CD14-positive monocyte (primary cell): ENCODE measurements at places on chromosomes 5 and 9. TPM values are rescaled to one million over a fixed set of nuclear protein-coding genes. Genes with fewer than 3 reads are reported as not detected.

Gene NEUROG1
- not detected for polyA plus RNA-seq

DNA sequence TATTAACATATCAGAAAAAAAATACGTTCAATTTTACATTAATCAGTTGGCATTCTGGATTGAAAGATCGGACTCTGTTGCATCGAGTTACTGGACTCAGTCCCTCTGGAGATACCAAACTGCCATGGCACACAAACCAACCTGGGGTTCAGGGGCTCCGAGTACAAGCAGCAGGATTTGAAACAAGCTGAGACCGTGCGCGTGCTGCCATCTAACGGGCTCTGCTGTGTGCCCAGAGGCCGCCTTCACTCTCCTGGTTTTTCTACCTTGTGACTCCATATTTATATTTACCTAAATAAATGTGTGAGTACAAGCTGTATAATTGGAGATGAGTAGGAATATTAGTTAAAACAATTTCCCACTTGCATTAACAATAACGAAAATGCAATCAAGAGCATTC lies 48.2 kb downstream of the ANXA1 start:
- H3K4me1 ChIP-seq, result peaks cover 8% of the 10 kb centered on the region
- no peak overlapping the region for H3K4me3 ChIP-seq
- H3K27me3 ChIP-seq, result no peaks in the 10 kb centered on the region
- H3K27ac ChIP-seq, result no peak overlapping the region
- H3K36me3 ChIP-seq, result no peaks in the 10 kb centered on the region

Gene MLANA
- not detected for polyA plus RNA-seq

Gene GAPT
- 173 TPM for polyA plus RNA-seq

Gene CCDC171
- 0.03 and 0.17 TPM in 2 replicates for polyA plus RNA-seq

- peaks cover 7% of the 10 kb centered on the region for H3K4me1 ChIP-seq
- H3K36me3 ChIP-seq, result no peaks in the 10 kb centered on the region
- no peak overlapping the region for H3K27ac ChIP-seq
- DNase-seq, result no peak
- H3K4me3 ChIP-seq, result no peak overlapping the region
Observed at GRCh38 chr9:134317790-134318414, 8.4 kb upstream of the RXRA start.
